Central memory CD8-positive, alpha-beta T cell (primary cell): ENCODE measurements at places on chromosomes 13 and 19.

GRCh38 chr19:47614559-47614958, 5.6 kb downstream of the BICRA start:
- DNase-seq, result no peak

DNA sequence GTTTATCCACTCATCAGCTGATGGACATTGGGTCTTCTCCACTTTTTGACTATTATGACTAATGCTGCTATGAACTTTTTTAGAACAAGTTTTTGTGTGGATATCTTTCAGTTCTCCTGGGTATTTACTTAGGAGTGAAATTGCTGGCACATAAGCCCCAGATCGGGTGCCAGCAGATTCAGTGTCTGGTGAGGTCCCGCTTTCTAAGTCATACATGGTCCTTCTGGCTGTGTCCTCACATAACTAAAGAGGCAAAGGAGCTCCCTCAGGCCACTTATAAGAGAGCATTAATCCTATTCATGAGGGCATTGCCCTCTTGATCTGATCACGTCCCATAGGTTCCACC, 600 bp upstream of the ZNF226 start:
- DNase-seq, result no peak

- DNase-seq, result peak; percentile 72
These were observed 9.3 kb downstream of the HOOK2 start for GRCh38 chr19:12766051-12766521.

DNA sequence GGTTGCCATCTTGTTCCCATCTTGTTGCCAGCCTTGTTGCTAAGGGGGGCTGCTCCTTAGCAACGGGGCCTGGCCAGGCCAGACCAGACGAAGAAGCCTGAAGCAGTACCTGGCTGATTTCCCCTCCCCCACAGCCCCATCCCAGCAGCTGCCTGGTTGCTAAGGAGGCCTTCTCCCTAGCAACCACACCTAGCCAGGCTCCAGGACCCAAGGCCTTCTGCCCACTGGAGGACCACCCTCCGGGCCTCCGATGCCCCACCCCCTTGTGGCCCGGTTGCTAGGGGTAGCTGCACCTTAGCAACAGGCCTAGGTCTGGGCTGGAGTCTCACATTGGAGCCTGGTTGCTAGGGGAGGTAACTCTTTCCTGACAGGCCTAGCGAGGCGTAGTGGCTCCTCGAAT, 3.9 kb downstream of the PRRG2 start:
- DNase-seq, result no peak

- no peak for DNase-seq
These were observed 218.7 kb downstream of the KCTD12 start for GRCh38 chr13:76667551-76667950.

- DNase-seq, result no peak
These were observed 10.0 kb downstream of the ATP7B start for GRCh38 chr13:52001120-52001731.
